NK-92 treated with Interleukin-12 subunit alpha and Interleukin-12 subunit beta, amount 100 ng/mL, for 24 hours (cell line): ENCODE measurements at places on chromosomes 3 and 15.

- no peak for DNase-seq
Measured at GRCh38 chr15:26773917-26774316, 1.1 kb upstream of the GABRB3 start.

DNA sequence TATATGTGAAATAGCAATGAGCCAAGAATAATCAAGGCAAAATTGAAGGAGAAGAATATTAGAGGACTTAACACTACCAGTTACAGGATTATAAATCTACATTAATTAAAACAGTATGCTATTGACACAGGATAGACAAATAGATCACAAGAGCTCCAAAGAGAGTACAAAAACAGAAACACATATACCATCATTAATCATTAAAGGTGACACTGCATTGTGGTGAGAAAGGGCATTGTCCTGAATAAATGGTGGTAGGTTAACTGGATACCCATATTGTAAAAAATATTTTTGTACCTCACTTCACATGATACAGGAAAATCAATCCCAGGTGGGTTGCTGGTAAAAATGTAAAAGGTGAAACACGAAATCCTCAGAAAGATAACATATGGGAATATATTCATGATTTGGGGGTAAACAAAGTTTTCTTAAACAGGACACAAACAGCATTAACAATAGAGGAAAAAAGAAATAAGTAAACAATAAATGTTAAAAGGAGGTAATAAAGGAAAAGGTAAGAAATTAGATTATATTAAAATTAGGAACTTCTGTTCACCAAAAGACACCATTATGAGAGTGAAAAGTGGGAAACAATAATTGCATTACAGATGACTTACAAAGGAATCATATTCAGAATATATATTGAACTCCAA is 145.2 kb downstream of the THRB start:
- DNase-seq: no peak

DNA sequence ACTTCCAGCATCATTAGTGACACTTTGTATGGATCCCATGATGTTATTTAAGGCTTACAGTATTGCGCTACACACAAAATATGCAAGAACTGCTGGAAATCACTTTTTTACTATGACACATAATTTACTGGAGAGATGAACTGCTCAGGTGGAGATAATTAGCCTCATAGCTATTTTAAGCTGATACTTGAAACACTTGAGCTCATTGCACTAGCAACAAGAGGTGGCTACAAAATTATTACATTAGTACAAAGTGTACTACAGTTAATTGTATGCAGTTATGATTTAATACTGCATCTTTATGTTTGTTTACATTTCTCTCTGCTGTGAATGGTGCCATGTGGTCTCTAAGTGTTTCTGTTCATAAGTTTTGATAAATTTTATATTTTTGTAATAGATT is 6.5 kb upstream of the LZTFL1 start:
- no peak for DNase-seq

GRCh38 chr3:195035345-195036202 is 235.4 kb downstream of the XXYLT1 start:
- DNase-seq: no peak

DNA sequence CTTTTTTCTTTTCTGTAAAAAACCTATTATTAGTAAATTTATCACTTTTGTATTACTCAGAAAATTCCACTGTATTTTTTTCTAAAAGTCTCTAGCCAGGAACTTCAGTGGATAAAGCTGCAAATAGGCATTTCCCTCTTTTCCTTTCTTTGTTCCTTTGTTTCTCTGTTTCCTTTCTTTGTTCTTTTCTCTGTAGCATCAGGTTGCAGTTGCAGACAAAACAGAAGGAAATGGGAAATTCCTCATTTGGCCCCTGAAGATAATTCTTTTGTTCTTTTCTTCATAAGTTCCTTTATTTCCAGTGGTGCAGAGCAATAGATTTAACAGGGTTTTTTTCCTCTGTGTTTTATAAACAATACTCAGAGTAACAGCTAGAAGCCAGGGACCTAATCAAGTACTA is 416.5 kb downstream of the TBL1XR1 start:
- no peak for DNase-seq

DNA sequence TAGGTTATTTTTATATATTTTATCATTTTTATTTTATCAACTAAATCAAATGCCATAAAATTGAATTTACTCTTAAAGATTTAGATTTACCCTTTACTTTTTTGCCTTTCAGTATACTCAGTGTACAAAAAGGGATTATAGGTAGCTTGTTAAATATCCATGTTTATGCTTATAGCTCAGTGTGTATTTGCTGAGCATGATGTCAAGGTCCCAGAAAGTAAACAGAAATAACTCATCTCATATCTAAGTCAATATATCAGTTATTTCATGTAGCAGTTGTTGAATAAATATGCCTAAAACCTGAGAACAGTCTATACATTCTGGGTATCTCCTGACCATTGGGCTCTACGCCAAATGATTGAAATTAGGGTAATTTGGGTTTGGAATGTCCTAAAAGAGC is 693.8 kb downstream of the NAALADL2 start:
- DNase-seq: no peak

GRCh38 chr15:92407321-92407720 is 13.6 kb downstream of the ST8SIA2 start:
- DNase-seq: no peak

DNA sequence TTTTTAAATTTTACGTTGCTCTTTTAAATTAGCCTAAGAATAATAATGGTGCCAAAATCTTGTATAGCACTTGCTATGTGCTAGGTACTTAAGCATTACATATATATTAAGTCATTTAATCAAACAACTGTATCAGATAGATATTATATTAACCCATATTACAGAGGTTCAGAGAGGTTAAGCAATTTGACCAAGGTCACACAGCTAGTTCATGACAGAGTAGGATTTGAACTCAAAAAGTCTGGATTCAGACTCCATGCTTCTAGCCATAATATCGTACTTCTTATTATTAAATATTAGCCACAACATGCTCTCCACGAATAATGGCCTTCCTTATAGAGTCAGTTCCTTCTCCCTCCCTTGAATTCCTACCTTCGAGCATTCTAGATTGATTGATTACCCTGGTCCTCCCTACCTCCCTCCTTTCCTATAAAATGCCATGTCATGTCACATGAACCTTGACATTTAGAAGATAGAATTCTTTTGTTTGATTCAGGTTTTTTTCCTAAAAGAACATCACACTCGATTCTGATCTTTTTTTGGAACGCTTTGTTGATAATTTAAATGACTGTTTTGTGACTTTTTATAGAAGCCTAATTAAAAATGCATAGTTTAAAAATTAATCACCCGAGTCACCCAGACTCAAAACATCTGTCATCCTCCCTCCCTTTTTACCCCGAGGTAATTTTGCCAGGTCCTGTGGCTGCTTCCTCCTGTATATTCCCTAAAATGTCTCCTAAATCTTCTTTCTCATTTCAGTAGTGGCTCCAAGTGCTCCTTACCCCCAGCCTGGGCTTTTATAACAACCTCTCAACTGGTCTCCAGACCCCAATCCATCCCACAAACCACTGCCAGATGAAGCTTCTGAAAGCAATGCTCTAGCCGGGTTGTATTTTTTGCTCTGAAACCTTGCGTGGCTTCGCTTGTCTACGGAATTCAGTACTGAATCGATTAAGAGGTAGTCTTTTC is 8.5 kb upstream of the PSMD6 start:
- no peak for DNase-seq

DNA sequence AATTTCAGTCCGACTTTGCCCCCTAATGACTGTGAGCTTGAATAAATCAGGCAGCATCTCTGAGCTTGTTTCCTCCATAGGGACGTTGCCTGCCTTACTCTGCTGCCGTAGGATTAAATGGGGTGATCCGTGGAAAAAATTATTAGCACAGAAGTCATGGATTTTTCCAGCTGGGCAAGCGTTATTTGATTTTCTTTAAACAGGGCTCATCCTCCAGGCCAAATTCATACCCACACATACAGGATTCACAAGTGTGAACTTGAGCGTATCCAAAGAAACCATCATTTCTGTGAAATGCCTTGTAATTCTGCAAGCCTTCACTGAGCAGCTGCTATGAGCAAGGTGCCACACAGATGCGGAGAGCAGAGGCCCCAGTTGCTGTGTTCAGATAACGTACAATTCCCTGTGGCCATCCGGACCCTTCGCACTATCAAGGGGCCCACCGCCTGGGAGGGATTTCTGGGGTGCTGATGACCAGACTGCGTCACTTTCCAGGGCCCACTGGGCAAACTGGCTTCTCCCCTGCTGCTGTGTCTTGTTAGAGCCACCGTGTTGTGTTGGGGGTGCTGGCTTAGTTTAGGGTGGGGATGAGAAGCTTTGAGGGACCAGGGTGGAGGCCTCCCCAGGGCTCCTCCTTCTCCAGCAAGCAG is 61.4 kb downstream of the MGLL start:
- DNase-seq: no peak
